ENCODE measurements at places on chromosomes 2 and 18.

GRCh38 chr2:226835420-226835795, 446 bp upstream of the RHBDD1 start:
- DNase-seq: no peak

GRCh38 chr18:6055711-6056110, 160.4 kb upstream of the TMEM200C start:
- DNase-seq: no peak

- DNase-seq: no peak
These were observed 106.5 kb downstream of the SEPTIN10 start for GRCh38 chr2:109507217-109507616.

GRCh38 chr18:60266558-60266957, 106.0 kb downstream of the MC4R start:
- DNase-seq: no peak

DNA sequence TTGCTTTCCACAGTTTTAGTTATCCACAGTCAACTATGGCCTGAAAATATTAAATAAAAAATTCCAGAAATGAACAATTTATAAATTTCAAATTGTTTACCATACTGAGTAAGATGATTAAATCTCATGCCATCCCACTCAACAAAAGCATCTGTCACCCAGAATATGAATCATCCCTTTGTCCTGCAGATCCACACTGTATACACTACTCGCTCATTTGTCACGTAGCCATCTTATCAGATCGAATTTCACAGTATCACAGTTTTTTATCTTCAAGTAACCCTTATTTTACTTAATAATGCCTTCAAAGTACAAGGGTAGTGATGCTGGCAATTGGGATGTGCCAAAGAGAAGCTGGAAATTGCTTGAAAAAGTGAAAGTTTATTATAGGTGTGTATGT, 291.8 kb upstream of the LRATD1 start:
- DNase-seq: no peak

DNA sequence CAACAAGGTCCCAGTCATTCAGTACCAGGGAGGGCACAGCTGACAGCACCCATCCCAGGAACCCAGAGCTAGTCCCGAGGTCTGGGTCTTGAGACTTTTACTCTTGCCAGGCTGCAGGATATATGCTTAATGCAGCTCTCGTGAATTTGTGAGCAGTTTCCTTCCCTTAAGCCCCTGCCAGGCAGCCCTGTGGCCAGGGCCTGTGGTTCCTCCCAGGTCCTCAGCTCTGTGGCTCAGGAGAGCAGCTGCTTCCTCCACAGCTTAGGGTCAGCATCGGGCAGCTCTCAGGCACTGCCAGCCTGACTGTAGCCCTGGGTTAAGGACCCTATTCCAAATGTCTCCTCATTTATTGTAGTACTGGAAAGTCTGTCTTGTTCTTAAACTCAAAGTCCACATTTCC, 1384.8 kb downstream of the RPIA start:
- no peak for DNase-seq

- DNase-seq: no peak
These were observed 31.2 kb downstream of the EPC2 start for GRCh38 chr2:148675708-148676107.

- DNase-seq: no peak
These were observed 799.3 kb downstream of the BCL11A start for GRCh38 chr2:59754011-59754735.

GRCh38 chr2:216017365-216017764, 4.0 kb upstream of the MREG start:
- DNase-seq: no peak

- no peak for DNase-seq
These were observed 93.8 kb upstream of the SKOR2 start for GRCh38 chr18:47345291-47345690.

DNA sequence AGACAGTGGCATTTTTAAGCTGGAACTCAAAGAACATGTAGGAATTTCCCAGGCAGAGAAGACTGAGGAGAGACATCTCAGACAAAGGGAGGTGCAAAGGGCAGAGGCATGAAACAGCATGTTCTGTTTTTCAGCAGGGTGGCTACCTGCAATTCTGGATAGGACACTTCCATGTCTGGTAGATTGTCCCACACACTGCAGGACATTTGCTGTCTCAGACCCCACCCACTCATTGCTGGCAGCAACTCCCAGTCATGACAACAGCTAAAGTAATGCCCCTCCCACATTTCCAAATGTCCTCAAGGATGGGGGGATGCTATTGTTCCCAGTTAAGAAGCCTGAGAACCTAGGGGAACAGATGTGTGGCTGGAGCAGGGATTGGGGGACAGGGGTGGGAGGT, 40.8 kb downstream of the ANKRD44 start:
- no peak for DNase-seq

DNA sequence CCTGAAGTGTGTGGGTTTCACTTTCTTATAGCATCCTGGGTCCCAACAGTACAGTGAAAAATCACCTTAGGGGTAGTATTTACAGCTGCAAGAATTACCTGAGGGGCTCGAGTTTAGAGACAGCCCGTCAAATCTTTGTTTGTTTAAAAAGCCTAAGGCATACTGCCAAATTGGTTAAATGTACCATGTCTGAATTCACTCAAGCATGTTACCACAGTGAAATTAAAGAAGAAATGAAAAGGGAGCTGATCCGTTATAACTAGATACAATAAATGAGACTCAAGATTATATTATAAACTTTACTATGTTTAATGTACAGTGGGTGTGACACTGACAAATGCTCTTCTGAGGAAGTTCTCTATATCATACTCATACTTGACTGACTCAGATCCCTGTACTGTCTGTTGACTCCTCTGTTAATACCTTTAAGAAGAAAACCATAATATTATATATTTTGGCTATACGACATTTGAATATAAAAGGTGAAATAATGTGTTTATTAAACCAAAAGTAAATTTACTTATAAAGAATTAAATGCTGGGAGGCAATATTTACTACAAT, 107.3 kb downstream of the TMEFF2 start:
- DNase-seq: no peak

DNA sequence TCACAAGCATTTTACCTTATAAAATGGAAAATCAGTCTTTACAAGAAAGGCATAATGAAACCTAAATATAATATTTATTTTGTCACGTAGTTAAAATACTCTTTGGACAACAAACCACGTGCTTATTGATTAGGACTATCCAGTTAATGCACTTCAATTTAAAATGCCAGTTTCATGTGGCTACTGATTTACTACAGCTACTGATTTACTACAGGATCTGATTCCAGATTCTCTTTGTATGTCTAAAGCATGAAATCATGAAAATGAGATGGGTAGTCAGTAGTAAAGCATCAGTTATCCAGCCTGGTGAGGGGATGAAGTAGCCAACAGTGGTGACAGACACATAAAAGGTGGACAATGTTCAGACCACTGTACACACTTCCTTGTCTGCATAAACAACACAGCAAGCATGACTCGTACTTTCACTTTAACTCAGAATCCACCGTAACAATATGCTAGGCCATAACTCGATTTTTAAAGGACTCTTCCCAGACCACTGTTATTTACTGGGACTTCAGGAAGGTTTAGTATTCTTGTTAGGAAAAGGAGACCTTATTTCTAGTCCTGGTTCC, 24.9 kb downstream of the ACAA2 start:
- DNase-seq: no peak

DNA sequence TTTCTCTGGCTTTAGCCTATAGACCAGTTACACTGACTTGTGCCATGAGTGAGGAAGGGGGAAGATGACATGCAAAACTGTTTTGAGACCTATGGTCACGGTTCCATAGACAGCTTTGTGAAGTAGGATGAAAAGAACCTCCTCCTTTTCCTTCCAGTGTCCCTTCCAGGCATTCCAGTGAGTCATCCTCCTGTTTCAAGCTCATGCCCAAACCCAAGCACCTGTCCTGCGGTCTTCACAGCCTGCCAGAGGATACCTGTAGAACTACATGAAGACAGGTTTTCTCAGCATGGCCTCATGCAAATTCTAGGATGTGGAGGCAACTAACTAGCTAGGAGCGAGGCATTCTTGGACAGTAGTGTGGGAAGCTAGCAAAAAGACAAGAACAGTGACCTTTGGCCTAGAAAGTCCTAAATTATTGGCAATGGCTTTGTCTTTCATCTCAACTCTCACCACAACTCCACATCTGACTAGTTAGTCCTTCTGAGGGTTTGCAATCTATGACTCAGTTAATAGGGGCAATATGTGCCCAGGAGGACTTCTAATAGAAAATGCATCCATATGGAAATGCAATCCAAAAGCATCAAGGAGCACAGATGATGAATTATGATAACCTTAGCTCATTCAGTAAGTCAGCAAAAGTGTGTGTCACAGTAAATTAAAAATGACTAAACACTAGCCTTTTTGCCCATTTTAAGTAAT, 154.7 kb downstream of the RBM43 start:
- DNase-seq: no peak

DNA sequence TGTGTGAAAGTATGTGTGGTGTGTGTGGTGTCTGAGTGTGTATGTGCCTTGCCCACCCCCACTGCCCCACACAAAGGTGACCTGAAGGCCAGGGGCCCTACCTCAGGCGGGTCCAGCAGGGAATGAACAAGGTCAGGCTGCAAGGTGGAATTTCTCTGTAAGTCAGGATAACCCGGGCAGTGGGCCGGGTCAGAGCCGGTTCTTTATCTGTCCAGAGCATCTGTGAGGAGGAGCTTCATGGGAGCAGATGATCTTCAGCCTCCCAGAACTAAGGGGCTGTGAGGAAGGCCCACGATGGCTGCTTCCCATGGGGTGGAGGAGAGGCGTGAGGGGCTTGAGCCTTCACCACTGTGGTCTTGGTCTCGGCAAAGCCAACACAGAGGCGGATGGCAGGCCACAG, 150.3 kb downstream of the TFCP2L1 start:
- DNase-seq: no peak

DNA sequence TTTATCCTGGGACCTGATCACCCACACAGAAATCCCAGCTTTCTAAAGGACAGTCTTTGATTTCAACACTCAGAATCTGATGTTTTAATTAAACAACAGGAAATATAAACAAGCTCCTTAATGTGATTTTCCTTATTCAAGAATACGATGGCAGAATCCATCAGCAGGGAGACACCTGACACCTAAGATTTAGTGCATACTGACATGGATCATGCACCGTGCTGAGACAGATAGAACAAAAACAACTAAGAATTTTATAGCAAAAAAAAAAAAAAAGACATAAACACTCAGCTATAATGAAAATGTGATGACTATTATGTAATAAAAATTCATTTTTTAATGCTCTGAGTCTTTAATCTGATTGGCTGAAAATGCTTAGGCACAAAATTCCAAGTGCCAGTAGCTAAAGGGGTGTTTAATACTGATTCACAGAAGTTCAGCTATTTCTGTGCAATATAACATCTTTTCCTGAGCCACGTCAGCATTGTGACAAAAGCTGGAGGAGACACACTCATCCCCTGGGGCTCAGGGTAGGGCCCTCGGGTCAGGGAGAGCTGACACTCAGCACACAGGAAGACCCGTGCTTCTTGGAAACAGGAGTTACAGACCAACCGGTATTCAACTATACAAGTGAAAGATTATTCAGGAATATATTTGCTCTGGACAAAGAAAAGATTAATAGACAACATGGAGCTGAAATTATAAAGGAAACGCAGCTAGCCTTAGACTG, 247.4 kb downstream of the FBXO15 start:
- DNase-seq: no peak

- no peak for DNase-seq
These were observed 48.8 kb downstream of the MAP3K20 start for GRCh38 chr2:173124441-173124840.

- no peak for DNase-seq
These were observed 81.0 kb upstream of the NDUFV2 start for GRCh38 chr18:9021458-9021857.

DNA sequence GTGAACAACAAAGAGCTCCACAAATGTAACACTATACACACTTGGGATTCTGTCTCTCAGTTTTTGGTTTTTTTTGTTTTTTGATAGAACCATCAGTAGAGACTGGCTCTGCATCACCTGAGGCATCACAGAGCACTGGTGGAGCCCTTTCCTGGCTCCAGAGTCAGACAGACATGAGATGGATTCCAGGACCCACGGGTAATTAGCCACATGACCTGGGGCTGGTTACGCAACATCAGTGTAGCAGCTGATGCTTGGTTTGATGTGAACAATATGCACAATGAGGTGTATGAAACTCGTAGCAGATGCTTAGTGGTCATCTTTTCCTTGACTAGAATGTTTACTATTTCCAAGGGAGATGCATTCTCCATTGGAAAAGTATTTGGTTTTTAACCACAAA, 40.7 kb downstream of the CMPK2 start:
- DNase-seq: no peak

GRCh38 chr2:101986376-101986775, 5.4 kb upstream of the IL1R2 start:
- DNase-seq: no peak

- no peak for DNase-seq
These were observed 60.8 kb downstream of the KIAA1328 start for GRCh38 chr18:36889742-36890141.

- DNase-seq: no peak
These were observed 236.5 kb upstream of the NT5C1B start for GRCh38 chr2:18825838-18826237.

GRCh38 chr2:144322379-144322778, 197.5 kb downstream of the ZEB2 start:
- no peak for DNase-seq

DNA sequence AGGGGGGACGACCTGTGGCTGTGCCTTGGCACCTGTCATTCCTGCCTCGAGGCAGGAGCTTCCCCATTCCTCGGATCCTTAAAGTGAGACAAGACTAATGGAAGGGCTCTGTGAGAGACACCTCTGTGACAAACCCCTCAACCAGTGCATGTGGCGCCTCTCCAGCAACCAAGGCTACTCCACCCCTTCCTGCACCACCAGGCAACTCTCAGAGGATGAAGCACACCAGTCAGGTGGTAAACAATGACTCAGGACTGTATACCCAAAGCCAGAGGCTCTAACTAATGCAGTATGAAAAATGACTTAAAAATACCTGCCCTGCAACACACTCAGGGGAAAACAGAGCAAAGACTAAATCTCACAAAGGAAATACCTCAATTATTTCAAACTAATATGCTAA, 136.9 kb downstream of the UXS1 start:
- DNase-seq: no peak

DNA sequence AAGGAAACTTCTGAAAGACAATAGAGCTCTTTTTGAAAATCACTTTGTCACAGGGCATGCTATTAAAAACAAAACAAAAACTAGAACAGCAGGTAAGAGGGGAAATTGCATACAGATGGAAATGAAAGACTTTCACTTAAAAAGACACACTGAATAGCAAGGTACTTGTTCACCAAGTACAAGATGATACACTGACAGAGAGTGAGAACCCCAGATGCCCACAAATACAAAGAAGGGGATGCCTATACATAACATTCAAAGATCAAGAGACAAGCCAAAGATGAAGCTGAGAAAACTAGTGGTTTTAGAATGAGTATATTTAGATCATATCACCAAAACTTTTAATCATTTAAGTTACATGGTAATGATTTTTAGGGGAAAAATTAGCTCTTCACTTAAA, 60.7 kb downstream of the ASXL2 start:
- peak; percentile 59 for DNase-seq
